ENCODE measurements at places on chromosomes 1 and 21.

GRCh38 chr1:235972311-235972689 is 92.6 kb downstream of the NID1 start:
- DNase-seq: no peak

DNA sequence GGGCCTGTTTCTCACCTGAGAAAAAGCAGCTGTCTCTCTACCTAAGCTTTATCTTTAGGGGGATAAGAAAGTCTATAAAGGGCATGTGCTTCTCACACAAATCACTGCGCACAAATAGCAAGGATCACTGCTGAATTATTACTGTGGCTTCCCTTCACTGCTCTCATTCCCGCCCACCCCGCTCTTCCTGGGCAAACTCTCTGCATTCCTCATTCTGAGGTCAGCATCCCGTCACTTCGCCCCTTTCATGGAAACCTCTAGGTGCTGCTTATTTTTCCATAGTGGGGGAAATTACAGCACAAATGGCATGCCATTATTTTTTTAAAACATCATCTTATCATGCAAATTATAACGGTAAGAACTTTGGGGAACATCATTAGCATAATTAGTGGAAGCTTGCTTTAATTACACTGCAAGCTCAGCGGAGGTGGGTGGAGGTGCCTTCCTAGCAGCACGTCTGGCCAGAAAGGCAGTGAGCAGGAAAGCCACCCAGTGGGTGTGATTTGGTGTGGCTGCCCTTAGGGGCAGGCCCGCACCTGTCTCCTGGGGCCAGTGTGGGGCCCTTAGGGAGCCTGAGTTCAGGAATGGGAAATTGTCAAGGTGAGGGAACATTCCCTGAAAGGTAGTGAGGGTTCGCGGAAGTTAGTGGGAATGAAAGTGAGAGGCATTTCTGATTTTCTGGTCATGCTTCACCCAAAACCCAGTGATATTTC is 105.9 kb downstream of the LAMC2 start:
- no peak for DNase-seq

DNA sequence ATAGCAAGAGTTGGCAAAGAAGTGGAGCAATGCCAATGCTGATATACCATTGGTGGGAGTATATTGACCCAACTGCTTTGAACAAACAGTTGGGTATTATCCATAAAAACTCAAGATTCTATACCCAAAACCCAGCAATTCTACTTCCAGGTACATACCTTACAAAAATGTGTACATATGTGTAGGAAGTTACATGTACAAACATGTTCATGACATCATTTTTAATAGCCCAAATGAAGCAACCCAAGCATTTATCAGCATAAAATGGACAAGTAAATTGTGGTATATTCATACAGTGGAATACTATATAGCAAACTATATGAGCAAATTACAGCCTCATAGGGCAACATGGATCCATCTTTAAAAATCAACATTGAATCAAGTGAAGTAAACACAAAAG is 20.9 kb downstream of the RWDD3 start:
- no peak for DNase-seq

- no peak for DNase-seq
Measured at GRCh38 chr21:45747233-45747766, 103.8 kb downstream of the PCBP3 start.

DNA sequence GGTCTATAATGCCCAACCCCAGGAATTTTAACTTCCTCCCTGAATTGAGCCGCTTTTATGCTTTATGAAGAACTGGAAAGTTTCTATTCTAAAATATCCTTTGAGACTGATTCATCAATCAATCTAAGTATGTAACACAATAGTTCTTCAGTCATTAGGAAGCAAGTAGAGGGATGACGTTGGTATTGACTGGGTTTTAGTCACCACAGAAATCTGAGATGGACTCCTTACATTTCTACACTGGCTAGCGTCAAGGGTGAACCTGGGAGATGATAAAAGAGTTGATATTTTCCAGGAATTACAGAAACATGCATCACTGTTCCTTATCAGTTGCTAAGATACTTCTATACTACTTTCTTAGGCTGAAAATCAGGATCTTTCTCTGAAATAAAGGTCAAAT is 308.0 kb downstream of the HMCN1 start:
- DNase-seq: no peak

DNA sequence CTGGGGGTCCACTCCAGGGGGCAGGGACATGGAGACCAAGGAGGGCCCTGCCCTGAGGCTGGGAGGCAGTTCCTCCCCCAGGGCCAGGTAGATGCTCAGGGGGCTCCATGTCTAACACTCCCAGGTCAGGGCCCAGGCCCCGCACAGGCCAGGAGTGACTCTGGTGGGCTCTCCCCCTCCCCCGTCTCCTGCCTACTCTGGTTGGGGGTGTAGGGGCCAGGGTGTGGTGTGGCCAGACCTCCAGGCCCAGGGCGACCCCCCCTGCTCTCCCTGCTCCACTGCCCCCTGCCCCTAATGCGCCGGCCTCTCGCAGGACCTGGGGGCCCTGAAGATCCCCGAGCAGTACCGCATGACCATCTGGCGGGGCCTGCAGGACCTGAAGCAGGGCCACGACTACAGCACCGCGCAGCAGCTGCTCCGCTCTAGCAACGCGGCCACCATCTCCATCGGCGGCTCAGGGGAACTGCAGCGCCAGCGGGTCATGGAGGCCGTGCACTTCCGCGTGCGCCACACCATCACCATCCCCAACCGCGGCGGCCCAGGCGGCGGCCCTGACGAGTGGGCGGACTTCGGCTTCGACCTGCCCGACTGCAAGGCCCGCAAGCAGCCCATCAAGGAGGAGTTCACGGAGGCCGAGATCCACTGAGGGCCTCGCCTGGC is 19.7 kb upstream of the CCDC27 start:
- no peak for DNase-seq

- DNase-seq: no peak
Measured at GRCh38 chr1:146021622-146022402, at the start of gene HJV. HJV (minus strand) TSS chr1:146021735; CDS start chr1:146020231, 1,504 bp downstream.

DNA sequence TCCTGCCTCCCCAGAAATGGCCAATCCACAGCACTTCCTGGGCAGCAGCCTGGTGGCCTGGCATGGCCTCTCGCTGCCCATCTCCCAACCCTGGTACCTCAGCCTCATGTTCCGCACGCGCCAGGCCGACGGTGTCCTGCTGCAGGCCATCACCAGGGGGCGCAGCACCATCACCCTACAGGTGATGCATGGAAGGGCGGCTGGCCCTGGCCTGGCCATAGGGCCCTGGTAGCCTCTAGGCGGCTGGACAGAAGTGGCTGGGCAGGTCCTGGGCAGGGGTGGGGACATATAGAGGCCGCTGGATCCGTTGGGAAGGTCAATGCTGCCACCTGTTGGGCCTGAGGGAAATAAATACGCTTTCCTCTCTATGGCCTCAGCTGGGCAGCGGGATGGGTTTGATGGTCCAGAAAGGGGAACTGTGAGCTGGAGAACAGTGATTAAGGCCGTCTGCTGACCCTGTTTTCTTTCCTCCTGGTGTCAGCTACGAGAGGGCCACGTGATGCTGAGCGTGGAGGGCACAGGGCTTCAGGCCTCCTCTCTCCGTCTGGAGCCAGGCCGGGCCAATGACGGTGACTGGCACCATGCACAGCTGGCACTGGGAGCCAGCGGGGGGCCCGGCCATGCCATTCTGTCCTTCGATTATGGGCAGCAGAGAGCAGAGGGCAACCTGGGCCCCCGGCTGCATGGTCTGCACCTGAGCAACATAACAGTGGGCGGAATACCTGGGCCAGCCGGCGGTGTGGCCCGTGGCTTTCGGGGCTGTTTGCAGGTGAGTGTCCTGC is 14.4 kb downstream of the CELSR2 start:
- peak; percentile 88 for DNase-seq

DNA sequence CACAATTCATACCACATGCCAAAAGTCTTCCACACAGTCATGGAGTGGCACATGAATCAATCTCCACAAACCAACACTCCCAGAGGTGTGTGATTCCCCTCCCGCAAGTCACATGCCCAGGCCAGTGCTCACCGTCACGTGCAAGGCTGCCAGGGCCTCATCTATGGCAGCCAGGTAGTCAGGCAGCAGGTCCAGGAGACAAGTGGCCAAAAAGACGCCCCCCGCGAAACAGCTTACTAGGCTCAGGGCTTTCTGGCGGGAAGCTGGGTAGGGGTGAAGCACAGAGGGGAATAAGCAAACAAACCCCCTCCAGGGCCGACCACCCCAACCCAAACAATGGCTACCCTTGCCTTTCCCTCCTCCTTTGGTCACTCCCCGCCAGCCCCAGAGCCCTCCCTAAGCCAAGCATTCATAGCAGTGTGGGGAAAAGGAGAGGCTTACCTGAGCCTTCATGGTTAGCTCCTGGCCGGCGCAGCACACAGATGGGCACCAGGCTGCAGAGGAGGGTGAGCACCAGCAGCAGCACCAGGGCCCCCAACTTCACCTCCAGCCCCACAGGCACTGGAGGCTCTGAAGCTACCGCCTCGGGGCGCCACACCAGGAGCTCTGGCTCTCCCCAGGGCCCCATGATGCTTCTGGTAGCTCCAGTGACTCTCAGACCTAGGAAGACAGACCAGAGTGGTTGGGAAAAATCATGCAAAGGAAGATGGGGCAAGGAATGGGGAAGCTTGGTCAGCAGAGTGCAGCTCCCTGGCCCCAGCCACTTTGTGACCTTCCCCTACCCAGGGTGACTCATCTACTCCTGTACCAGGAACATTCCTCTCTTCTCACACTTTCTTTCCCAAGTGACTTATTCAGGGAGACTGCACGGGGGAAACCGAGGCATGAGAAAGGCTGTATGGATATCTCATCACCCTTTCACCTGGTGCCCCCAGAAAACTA is 978 bp downstream of the SLC39A1 start:
- DNase-seq: peak; percentile 82

GRCh38 chr1:109184687-109185086 is 29.0 kb upstream of the SARS1 start:
- peak; percentile 89 for DNase-seq

DNA sequence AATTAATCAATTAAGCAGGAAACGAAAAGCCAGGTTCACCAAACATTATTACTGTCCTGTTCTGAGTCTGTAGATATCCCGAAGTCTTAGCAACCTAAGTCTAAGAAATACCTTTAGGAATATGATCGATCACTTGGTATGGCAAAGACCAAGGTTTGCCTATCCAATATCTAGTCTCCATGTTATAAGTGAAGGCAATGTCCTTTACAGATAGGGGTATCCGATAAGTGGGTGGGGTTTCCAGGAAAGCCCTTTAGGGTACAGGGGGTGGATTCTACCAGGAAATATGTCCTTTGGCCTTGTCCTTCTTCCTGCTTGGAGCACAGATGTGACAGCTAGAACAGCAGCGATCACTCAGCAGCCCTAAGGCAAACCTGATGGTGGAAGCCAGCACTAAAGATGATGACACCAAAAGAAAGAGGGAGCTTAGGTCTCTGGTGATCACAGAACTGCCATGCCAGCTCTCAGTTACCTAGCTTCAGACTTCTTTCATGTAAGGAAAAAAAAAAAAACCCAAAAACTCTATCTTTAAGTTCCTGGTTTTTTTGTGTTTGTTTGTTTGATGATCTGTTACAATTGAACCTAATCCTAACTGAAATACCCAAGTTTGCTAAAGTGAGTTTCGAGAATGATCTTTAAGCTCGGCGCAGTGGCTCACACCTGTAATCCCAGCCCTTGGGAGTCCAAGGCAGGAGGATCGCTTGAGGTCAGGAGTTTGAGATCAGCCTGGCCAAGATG is 40.8 kb downstream of the DSTYK start:
- DNase-seq: no peak

- DNase-seq: no peak
Measured at GRCh38 chr1:29523136-29523535, 286.8 kb downstream of the PTPRU start.

GRCh38 chr1:77872645-77873044 is 15.8 kb upstream of the NEXN start:
- DNase-seq: no peak

DNA sequence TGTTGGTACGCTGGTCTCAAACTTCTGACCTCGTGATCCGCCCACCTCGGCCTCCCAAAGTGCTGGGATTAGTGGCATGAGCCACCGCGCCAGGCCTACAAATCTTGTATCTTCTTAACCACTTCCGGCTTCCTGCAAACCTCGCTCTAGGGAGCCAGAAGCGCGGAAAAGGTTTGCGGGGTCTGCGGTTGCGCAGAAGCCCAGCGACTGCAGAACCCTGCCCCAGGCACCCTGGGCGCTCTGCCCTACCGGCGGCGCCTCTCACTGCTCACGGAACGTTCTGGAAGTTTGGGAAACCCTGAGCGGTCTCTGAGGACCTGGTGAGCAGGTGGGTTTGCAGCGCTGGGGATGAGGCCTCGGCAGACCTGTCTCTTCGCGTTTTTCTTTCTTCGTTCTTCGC is at the start of gene C1orf146:
TSS of gene C1orf146 (plus strand) at position 195 of the 400 bp plus-strand sequence. CDS start 13,506 bp downstream, outside the sequence.
- no peak for DNase-seq

DNA sequence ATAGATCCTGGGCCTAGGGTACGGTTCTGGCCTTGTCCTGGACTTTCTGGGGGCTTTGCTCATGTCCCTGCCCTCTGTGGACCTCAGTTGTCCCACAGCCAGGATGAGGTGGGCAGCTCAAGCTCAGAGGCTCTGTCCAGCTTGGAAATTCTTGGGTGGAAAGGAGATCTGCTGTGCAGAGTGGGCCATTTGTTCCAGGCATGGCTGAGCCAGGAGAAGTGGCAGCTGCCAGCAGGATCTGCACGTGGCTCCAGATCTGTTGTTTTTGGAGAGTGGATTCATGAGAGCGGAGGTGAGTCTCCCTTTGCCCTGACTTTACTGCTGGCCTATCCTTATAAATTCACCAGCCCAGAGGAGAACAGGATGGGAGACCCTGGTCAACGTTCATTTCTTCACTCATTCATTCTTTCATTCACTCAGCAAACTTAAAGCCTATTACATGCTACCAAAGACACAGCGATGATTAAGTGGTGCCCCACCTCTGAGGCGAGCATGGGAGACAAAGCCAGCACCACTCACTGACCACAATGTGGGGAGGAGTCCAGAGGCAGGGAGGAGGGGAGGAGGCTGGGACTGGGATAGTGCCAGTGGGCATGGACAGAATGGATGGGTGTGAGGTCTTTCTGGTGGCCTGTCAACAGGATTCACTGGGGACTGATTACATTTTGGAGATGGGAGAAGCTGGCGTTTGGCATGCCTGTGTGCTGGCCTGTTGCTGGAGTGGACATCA is 205.1 kb downstream of the TRABD2B start:
- no peak for DNase-seq

DNA sequence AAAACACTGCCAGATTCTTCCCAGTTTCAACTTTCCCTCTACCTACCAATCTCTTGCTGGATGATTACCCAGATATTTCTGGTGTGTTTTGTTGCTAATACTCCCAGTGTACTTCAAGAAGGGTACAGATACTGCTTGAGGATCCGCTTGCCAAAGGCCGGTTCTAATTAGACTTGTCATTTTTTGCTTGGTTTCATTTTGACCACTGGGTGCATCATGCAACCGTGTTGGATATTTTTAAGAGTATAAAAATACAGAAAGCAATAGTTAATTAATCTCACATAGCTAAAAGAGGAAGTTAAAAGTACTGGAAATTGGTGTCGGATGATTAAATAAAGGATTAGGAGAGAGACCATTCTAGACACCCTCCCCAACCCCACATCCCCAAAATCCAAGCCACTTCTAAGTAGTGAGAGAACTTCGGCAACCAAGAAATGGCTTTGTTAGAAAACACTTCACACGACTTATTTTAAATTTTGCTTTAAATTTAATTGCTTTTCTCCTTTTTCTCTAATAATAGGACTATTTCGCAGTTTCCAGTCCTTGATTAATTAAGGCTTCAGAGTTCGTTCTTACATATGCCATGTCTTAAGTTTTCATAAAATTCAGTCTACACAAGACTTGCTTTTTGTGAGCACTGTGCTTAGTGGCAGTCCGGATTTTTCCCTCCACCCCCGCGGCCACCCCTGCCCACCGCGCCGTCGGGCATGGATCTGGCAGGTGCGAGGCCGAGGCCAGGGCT is 2.5 kb upstream of the CDKN2C start:
- DNase-seq: no peak
